GM19239 (cell line): ENCODE measurements at places on chromosomes 6 and 20.
A peak's percentile ranks its signal among the peaks of the same experiment; 100 is the strongest.

DNA sequence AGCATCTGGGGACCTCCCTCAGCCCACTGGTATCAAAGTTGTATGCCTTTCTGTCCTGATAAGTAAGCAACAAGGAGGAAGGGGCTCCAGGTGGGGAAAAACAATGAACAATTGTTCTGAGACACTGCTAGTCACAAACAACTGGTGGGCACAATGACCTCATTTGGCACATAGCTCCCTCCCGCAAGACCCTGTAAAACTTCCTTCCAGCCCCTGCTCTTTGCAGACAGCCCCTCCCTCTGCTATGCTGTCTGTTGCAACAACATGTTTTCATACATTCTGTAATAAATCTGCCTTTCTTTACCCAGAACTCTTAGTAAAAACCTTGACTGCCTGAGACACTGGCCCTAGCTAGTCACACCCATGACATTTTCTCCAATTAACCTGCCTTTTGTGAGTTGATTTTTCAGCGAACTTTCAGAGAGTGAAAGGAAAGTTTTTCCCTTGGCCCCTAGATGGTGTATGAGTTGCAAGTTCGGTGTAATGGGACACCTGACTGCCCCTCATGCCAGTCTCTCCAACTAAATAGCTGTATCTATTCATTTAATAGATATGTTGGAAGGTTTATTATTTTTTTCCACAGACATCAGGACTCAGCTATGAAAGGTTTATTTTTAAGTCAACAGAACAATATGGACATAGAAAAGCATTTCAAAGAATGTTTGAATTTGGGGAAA lies 142.3 kb upstream of the SLC22A16 start:
- DNase-seq = no peak

GRCh38 chr6:83193747-83194566 lies 800 bp downstream of the RWDD2A start:
- DNase-seq = no peak

GRCh38 chr6:149895048-149895590 lies 2.8 kb downstream of the RAET1E start:
- no peak for DNase-seq

DNA sequence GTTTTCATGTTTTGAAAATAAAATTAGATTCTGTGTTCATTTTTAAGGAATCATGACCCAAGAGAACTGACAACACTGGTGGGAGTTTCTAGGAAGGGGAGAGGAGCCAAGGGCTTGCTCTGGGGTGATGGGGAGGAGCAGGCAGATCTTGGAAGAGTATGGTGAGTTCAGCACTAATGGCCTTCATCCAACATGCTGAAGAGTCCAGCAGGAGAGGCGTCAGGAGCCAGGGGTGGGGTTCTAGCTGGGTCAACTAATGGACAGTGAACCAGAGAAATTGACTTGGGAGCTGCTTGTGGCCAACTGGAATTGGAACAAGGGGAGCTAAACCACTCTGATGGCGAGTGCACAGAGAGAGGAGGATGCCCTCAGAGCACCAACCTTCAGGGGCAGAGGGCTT lies 107.1 kb downstream of the MRPL14 start:
- no peak for DNase-seq

GRCh38 chr6:164168595-164168994 lies 754.1 kb downstream of the QKI start:
- no peak for DNase-seq

GRCh38 chr6:151881231-151881630 lies 73.7 kb downstream of the ESR1 start:
- no peak for DNase-seq

- no peak for DNase-seq
These were observed 132.4 kb downstream of the BMP7 start for GRCh38 chr20:57133926-57134650.

GRCh38 chr20:63330940-63331339 lies 30.2 kb downstream of the CHRNA4 start:
- DNase-seq = no peak

DNA sequence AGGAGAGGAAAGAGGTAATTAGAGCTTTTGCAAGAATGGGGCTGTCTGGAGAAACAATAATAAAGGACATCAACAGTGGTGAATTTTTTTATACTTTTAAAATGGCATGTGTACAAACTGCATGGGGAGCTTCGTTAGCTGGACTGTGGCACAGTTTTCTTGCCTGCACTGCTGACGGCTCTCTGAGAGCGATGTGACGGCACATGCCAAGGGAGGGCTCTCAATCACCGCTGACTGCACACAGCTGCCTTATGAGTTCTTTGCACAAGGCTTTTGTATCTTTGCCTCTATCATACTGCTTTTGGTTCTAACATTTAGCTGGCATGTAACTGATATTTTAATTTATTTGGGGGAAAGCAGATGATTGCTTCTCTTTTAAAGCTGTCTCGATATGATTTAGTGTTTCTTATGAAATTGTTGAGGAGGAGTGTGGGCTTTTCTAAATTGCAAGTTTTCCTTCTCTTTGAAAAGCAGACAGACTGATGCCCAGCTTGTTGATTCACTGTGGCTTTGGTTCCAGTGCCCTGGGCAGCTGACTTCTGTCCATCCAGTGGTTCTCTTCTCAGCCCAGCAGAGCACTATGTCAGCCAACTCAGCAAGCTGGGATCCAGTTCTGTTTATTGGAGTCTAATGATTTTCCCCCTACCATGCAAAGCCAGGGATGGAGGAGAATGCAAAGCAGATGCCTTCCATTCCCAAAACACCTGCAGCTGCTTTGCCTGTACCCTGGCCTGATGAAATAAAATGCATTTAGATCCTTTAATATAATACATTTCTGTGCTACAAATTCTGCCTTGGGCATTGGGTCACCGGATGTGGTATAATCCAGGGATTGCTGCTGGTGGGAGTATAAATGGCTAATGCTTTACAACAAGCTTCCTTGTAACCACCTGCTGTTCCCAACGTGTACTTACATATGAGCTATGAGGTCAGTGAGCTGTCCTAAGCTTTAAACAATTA lies 323.9 kb downstream of the ZFAND3 start:
- no peak for DNase-seq

DNA sequence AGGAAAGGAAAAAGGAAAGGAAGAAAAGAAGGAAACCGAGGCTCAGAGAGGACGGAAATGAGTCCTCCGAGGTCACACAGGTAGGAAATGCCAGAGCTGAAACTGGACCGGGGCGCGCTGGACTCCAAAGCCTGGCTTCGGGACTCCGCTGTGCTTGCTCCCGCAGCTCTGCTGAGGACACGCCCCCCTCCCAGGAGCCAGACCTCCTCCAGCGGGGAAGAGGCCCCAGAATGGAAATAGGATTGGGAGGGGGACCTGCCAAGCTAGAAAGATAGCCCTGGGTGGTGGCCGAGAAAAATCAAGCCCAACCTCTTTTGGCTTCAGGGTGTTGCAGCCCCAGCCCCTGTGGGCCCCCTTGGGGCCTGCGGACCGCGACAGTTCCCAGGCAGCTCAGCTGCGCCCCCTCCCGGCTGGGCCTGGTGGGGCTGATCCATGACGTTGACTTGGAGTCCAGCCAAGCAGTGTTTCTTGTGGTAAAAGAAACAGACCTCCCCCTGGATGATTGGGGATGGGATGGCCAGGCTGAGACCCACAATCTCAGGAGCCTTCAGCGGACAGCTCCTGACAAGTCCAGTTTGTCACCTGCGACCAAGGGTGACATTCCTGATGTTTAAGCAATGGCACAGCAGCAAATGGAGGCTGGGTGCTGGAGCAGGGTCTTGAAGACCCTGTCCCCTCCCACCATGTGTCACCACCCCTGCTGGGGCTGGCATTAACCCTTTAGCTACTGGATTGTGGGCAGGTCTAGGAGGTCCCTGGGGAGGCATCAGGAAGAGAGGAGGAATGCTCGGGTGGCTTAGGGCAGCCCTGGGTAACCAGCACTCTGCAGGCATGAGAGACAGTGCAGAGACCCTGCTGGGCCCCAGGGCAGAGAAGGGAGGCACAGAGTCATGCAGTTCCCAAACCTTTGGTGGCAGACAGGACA lies 55.4 kb downstream of the RIPOR3 start:
- peak; percentile 72 for DNase-seq

DNA sequence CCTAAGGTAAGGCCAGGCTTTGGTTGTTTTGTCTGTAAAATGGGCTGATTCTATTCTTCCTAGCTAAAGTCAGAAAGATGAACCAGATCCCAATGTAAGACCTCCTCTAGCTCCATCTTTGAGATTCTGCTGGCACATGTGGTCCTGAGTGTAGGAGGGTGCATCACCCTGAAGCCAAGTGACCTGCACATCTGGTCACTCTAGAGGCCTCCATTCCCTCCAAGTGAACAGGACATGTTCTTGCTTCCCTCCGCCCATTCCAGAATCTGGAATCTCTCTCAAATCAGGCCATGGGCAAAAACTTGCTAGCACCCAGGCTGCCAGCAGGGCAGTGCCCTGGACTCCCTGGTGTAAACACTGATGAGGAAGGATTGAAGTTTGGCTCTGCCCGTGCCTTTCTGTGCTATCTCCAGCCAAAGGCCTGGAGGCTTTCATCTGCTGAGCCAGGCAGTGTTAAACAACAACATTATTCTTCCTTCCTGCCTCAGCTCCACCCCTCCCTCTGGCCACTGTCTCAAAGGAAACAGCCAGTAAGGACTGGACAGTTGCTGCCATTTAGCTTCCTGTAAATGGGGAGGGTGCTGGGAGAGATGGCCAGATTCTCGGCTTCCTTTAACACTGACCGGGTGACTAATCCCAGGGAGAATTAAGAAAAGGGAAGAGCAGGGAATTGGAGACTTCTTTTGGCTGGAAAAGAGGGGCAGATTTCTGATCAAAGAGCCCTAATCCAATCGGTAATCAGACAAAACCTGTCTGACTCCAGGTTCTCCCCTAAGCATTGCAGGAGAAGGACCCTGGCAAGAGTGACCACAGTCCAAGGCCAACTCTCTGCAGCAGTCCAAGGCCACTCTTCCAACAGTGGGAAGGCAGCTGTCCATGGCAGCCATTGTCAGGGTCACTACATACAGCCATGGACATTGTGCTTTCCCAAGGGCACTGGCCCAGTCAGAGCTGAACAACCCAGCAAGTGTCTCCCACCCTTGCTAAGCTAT lies 19.5 kb upstream of the ADGRF1 start:
- no peak for DNase-seq

GRCh38 chr6:74431873-74432580 lies 736.0 kb downstream of the CD109 start:
- DNase-seq = no peak

- no peak for DNase-seq
These were observed 1849.3 kb upstream of the DEFB115 start for GRCh38 chr20:29408034-29408695.

DNA sequence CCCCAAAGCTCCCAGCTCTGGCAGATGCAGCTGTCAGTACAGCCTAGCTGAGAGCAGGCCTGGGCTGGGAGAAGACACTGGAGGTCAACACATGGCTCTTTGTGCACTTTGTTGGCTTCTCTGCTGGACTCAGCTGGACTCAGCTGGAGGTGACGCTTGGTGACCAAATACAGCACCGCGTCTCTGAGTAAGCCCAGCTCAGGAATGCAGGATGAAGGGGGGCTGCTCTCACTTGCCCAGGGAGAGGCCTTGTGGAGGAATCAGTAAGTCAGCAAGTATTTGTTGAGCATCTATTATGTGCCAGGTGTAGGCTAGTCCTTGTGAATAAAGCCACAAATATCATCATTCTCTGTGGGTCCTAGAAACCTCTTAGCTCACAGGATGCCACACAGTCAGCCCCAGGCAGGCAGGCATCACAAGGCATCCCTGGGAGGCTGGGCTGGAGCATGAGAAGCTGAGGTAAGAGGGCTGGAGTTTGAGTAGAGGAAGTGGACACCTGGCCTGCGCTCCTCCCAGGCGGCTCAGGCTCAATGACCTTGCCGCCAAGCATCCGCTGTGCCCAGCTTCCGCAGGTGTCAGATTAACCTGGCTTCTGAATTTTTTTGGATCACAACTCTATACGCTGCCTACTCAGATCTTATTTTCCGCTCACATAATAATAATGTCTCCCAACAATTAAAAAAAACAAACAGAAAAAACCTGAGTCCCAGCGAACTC lies 95.4 kb downstream of the TMEM170B start:
- no peak for DNase-seq

DNA sequence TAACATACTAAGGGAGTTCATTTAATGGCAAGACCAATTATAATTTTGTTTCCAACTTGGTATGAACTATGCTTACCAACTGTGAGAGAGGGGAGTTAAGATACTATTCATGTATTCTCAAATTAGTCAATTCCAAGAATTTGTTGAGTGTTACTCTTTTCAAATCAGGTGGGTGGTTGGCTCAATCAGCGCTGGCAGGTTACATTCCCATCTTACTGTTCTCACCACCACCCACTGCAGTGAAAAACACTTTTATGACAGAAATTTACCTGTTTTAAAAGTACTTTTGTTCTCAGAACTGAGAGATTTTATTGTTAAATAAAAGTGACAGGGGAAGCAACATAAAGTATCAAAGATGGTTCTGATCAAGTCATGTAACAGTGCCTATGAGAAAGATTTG lies 642.0 kb downstream of the PRKN start:
- no peak for DNase-seq

DNA sequence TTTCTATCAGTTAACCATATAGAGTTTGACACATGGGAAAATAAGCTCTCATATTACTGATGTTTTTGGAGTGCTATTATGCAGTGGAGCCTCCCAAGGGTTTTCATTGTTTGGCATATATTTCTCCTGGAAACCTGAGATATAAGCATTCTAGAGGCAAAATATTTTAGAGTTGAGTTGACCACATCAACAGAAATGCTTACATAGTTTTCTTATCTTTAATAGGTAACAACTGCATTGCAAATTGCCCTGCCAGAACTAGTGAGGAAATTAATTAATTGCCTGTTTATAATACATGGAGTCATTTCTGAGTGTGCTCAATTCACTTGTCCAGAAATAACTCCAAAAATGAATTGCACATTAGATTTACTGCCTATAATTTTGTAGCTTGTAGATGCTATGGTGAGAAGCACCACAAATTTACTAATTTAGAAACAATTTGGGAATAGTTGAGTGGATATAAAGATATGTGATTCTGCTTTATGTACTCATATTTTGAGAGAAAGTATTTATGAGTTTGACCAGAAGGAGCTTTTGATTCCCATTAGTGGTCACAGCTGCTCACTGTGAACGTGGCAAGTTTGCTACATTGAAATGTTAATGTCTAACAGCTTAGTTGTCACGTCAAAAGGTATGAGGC lies 288.7 kb downstream of the CD109 start:
- no peak for DNase-seq

DNA sequence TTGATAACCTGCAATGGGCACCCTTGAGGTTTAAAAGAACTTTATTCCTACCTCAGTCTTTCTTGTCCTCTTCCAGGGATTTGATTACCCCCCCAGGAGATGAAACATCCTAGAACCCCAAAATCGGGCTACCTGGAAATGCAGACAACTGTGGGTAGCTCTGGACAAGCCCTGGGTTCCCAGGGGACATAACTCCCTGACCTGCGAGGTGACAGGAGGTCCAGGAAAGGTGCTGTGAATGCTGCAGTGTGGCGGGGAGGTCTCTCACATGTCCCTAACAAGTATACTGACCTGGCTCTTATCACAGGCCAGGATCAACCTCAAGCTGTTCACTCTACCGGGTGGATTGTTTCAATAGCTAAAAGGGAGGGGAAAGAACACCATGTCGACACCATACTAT lies 11.6 kb downstream of the JAG1 start:
- DNase-seq = no peak

- DNase-seq = no peak
These were observed 289.5 kb downstream of the BTBD9 start for GRCh38 chr6:38350220-38350619.

- no peak for DNase-seq
These were observed 2.4 kb downstream of the TCF21 start for GRCh38 chr6:133891149-133891926.

GRCh38 chr20:24747881-24748595 lies 201.0 kb upstream of the CST7 start:
- DNase-seq = no peak
